ENCODE measurements at places on chromosomes 1 and 21.

DNA sequence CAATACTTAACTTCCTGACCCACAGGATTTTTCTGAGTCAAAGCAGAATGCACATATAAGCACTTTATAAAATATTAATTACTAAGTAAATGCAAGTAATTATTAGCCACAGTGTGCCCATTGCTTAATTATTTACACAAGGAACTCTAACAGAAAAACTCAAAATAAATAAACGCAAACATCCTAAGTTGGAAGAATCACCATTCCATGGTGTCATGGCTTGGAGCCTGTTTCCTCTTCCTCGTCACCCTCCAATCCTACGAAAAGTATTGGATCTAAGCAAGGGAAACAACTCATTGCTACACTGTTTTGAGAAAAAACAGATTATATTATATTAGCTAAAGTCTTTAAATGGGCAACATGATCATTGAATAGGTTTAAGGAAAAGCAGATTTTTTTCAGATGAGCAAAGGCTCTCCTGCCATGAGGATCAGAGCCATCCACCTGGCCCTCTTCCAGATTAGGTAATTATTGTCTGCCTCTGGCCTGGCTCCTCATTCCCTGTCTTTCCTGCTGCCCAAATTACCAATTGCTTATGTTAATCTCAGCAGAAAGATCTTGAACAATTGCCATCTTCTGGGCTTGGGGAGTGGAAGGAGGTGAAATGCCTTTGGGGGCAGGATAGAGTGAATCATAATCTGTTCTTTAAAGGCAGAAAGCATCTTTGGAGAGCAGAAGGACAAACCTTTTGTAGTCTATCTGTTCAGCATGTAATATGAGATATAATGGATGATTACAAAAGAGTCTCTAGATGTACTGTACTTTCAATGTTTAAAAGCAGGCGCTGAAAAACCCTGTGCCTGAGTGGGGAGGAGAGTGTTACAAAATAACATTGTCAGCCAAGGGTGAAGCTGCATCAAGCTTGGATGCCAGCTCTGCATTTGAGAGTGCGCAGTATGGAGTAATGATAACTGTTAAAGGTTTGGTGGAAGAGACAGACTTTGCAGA lies 121.2 kb downstream of the DUSP10 start:
- no peak for DNase-seq

GRCh38 chr1:87392248-87393192 lies 63.8 kb downstream of the LMO4 start:
- no peak for DNase-seq

GRCh38 chr1:161259345-161259702 lies 779 bp downstream of the PCP4L1 start:
- DNase-seq, result no peak

- no peak for DNase-seq
These were observed 189.9 kb downstream of the APP start for GRCh38 chr21:25980710-25981109.

DNA sequence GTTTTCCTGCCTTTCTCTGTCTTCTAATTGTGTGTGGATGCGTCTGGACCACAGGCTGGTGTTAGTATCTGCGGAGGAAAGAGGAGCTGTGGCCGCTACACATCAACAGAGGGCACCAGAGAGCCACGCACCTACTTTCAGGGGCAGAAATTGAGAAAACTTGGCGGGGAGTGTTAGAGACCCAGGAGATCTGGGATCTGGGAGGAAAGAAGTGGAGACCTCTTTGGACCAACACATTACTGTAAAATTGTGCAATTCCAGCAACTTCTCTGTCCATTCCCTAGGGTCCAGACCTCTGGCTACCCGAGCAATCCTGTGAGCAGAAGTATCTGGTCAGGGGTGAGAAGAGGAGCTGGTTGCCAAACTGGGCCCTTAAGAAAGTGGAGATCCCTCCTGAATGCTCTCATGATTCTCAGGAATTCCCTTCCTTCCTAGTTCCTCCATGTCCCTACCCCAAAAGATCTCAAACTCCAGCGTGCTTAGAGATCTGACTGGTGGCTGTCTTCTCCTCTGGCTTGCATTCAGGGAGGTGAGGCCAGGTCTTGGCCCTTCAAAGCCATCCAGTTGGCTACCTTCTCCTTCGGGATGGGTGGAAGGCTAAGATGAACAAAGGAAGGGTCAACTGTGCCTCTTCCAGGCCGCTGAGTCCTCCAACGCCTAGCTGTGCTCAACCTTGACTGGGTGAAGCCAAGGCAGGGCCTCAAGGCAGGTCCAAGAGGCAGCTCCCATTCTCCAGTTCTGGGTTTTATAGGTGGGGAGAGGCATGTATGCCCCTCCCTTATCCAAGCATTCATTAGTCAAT lies 1.2 kb upstream of the KIRREL1 start:
- peak; percentile 29 for DNase-seq

DNA sequence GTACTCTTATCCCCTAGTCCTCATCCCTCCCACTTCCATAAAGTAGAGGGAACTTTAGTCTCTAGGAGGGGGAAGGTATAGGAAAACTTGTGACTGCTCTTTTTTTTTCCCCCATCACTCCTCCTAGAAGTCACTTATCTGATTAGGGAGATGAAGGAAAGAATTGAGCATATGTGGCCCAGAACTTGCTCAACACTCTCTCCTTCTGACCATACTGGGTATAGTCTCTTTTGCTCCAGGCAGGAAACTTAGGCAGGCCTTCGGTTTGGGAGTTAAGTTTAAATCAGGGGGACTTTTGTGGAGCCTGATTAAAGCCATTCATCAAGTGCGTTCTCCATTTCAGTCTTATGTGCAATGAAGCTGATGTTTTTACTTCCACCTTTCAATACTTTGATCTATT lies 5.8 kb downstream of the UBE2U start:
- no peak for DNase-seq

- no peak for DNase-seq
These were observed 19.9 kb downstream of the TNFRSF8 start for GRCh38 chr1:12082988-12083387.

DNA sequence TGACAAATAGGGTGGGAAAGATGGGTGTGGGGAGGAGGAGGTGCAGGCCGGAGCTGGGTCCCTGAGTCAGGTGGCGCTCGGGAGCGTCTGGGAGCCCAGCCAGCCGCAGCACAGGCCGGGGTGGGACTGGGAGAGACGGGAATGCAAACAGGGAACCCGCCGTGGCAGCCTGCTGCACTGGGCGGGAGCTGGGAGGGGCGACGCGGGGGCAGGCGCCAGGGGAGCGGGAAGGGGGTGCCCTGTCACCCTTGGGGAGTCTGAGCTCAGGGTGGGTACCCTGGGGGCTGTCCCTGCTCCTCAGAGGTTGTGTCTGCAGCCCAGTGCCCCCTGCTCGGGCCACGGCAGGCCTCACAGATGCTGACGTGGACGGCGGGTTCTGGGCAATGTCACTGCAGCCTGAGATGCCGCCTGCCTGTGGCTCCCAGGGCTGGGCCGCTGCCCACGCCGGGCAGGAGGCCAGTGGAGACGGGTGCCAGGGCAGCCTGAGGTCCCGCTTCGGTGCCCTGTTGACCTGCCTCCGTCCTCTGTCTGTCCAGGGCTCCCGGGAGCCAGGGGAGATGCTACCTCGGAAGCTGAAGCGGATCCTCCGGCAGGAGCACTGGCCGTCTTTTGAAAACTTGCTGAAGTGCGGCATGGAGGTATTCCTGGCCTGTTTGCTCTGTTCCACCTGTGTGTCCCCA lies 16.6 kb upstream of the LRRC3 start:
- no peak for DNase-seq
